Stimulated activated CD8-positive, alpha-beta memory T cell treated with anti-CD3 and anti-CD28 coated beads, Interleukin-4, amount 100 ng/mL, for 1 hour (primary cell): ENCODE measurements at places on chromosomes 1 and 21.

DNA sequence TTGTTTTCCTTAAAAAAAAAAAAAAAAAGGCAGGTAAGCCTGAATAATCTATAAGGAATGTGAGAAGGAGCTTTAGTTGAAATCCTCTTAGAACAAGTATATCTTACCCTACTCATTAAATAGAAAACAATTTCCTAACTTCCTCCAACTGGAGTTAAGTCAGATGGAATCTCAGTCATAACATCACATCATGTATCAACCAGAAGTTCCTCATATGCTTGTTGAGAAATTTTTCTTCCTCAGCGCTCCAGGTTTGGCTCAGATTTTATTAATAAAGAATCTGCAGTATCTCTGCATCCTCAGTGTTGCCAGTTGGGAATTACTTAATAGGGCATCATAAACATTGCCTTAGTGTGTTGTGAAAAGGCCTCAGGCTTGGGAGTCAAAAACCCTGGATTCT, 37.6 kb downstream of the DUSP10 start:
- DNase-seq = no peak

DNA sequence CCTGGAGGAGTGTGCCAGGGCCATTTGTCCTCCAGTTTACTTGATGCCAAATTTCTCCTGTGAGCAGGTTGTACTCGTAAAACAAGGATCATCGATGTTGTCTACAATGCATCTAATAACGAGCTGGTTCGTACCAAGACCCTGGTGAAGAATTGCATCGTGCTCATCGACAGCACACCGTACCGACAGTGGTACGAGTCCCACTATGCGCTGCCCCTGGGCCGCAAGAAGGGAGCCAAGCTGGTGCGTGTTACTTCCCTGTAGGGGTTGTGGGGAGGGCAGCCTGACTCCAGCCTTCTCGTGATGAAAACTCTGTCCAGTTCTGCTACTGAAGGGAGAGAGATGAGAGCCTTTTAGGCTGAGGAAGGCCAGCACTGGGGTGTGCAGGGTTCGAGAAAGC, 2.2 kb downstream of the RPS8 start:
- DNase-seq = no peak

- no peak for DNase-seq
Observed at GRCh38 chr1:32256473-32257226, 5.6 kb downstream of the LCK start.

DNA sequence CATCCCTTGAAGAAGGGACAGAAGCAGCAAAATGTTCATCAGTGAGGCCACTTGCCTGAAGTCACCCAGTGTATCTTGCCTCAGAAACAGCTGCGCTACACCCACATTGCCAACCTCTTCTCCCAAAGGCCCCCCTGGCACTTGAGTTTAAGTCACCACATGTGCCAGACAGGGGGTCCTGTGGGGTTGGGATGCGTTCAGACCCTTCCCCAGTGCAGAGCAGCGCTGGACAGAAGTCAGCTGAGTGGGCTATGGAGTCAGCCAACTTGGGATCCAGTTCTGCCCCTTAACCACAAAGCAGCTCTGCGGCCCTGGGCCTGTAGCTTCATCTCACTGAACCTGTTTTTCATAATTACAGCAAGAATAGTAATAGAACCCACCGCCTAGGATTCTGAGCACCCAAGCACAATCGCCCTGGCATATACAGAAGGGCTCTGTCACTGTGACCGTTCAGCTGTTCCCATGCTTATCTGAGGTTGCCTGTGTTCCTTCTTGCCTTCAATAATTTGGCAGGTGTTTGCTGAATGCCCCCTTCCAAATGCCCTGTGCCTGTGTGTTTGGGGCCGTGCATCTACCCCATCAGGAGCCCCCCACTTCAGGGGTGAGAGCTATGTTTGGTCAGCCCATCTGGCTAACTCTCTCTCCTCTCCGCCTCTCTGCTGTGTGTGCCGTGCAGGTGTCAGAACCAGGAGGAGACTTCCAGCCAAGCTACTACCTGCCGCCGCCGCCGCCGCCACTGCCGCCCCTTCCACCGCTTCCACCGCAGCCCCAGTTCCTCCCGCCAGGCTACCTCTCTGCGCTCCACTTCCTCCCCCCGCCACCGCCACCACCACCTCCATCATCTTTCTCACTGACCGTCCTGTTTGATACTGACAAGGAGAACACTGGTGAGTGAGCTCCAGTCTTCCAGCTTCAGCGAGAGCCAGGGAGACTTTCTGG, 5.0 kb downstream of the DMRTB1 start:
- DNase-seq = no peak

GRCh38 chr1:155334962-155335361, 14.3 kb downstream of the RUSC1 start:
- DNase-seq = no peak

DNA sequence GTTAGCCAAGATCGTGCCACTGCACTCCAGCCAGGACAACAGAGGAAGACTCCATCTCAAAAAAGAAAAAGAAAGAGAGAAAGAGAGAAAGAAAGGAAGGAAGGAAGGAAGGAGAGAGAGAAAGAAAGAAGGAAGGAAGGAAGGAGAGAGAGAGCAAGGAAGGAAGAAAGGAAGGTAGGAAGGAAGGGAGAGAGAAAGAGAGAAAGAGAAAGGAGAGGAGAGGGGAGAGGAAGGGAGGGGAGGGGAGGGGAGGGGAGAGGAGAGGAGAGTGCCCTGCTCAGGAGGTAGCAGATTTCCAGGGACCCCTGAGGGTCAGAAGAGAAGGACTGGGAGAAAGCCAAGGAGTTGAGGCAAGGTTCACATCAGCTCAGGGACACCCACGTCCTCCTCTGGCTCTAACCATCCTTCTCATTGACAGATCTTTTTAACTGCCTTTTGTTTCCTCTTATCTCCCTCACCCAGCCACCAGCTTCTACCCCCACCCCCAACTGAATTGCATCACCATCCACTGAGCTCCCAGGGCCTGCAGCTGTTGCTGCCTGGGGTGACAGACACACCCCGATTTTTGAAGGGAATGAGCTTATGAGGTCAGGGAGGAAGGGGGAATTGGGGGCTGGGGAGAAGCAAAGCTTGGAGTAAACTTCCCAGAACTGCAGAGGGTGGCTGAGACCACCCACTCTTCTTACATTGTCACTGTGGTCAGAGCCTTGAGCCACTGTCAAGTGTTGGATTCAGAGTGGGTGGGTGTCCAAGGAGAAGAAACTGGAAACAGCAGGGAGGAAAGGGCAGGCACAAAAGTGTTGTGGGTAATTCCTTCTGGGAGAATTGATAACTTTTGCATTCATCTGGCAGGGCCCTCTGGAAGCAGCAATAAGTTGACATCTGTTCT, 91.6 kb downstream of the GLUL start:
- DNase-seq = no peak

- no peak for DNase-seq
Observed at GRCh38 chr1:58290685-58291372, 255.7 kb downstream of the OMA1 start.

- DNase-seq = no peak
Observed at GRCh38 chr1:6899621-6900020, 114.4 kb downstream of the CAMTA1 start.

GRCh38 chr1:164707868-164708331, 148.9 kb downstream of the PBX1 start:
- DNase-seq = no peak

DNA sequence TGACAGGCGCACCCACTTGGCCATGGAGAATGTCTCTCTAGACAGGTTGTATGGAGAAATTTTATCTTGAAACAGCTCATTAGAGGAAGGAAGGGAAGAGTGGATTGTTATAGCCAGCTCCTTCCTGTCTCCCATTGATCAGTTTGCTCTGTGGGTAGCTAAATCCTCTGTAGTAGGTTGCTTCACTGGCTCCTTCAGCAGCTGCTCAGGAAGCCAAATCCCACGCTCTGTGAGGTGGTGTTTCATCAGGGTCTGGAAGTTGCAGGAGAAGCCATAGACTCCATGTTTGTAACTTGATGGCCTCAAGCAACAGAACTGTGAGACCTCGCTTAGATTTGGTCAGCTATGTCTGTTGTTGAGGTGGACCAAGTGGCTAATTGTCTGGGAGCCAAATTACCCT, 6.8 kb upstream of the NFYC start:
- DNase-seq = no peak

DNA sequence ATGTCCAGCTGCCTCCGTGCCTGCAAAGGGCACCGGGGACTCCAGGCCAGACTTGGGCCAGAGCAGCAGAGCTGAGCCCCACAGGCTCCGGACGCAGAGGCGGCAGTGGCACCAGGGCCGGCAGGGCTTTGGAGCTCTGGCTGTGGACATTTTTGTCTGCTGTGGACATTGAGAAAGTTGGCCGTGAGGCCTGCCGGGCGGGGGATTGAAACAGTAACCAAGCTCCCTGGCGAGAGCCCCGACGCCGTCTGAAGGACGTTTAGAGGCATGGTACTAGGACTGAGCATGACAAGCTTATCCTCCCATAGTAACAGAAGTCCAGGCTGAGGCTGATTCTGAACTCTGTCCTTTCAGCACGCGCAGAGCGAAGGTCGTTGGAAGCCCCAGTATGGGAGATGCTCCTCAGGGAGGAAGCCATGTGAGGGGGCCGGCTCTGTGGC, 323.8 kb downstream of the AMY1C start:
- DNase-seq = no peak

DNA sequence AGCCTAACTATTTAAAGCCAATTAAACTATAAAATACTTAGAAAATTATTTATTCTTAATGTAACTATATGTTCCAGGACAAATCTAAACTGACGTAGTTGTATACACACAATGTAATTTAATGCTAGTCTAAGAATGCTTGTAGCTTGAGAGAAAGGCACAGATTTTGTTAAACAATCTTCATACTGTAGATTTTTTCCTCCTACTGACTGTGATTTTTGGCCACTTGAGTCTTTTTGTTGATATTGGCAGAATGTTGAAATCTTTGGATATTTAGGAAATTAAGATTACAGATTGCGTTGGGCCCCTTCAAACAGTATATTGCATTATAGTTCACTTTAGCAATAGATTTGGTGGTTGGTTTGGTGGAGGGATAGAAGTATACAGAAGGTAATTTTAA, 40.5 kb downstream of the ATF3 start:
- no peak for DNase-seq

- no peak for DNase-seq
Observed at GRCh38 chr1:159704481-159704880, 9.9 kb downstream of the CRP start.

DNA sequence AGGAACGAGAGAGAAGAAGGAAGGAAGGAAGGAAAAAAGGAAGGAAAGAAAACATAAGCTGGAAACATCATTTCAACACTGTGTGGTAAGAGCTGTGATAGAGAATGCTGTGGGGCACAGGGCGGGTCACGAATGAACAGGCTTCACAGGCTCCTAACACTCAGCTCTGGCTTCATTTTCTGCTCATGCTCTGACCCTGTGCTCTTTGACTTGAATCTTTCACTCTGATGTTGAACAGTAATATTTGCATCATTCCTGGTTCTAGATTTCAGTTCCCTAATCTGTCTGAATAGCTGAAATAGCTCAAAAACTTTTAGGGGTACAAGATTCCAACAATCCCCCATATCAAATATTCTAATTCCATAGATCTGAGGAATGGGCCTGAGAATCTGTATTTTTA, 207.3 kb downstream of the LHX8 start:
- no peak for DNase-seq

DNA sequence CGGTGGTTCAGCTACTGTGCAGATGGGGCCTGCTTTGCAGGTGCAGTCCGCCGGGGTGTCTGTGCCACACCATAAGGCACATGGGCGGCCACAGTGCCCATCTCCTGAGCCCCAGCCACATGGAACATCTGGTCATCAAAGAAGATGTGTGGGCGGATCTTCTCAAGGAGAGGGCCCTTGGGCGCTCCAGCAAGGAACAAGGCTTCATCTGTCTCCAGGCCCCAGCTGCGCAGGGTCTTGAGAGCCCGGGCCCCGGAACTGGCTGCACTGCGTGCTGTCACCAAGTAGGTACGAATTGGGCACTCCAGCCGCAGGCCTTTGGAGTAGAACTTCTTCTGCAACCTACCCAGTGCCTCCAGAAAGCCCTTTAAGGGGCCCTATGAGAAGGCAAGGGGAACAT, 12.8 kb downstream of the NT5C1A start:
- DNase-seq = no peak

DNA sequence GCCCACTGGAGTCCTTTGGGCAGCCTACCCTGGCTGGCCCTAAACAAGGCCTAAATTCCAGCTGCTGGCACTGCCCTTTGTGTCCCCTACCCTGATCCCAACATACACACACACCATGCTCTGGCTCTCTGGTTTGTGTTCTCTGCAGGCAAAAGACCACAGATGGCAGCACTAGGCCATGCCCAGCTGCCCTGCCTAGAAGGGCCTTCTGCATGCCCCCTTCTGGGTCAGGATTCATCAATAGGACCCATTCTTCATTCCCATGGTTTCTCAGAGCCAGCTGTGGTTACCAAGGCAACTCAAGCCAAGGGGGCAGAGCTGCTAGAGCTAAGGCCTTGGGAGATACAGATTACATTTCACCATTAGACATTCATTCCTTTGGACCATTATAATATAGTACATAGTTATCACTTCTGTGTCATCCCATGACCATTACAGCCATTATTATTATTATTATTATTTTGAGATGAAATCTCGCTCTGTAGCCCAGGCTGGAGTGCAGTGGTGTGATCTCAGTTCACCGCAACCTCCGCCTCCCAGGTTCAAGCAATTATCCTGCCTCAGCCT, 17.5 kb downstream of the ASAP3 start:
- no peak for DNase-seq

DNA sequence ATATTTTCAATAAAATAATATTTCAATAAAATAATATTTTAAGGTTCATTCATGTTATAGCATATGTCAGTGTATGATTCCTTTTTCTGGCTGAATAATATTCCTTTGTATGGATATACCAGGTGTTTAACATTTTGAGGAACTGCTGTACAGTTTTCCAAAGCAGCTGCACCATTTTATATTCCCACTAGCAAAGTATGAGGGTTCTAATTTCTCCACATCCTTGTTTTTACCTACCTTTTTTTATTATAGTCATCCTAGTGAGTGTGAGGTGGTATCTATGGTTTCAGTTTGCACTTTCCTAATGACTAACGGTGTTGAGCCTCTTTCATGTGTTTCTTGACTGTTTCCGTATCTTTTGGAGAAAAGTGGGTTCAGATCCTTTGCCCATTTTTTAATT, 5.2 kb downstream of the DEGS1 start:
- no peak for DNase-seq

GRCh38 chr21:45292399-45293219, 4.9 kb upstream of the POFUT2 start:
- peak; percentile 50 for DNase-seq

DNA sequence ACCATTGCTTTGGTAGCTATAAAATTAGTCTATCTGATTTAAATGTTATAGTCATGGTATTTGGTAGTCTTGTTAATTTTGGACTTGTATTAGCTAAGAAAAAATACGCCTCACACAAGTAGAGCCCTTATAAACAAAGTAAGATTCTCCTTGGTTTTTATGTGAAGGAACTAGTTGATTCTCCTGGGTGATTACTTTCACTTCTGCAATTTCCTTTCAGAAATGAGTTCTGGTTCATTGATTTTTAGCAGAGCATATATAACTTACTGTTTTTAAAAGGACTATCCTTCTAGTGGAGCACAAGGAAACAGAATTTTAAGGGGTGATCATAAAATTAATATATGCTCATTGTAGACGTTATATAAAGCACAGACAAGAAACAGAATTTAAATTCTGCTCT, 120.1 kb downstream of the BACH1 start:
- DNase-seq = no peak
